Activated CD4-positive, alpha-beta T cell treated with anti-CD3 and anti-CD28 coated beads for 36 hours (primary cell): ENCODE measurements at places on chromosomes 2 and 18.

DNA sequence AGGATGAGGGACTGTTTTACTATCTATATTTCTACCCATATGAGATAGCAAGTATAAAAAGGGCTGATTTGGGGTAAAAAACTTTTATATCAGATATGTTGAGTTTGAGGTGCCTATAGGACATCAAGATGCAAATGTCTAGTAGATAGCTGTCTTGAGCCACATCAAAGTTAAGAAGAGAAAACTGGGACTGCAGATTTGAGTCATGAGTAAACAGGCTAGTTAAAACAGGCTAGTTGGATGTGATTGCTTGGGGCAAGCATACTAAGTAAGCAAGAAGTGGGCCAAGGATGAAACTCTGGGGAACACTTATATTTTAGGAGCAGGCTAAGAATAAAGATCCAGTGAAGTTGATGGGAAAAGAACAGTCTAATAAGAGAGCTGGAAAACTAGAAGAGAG, 2.8 kb upstream of the SCRN3 start:
- no peak for DNase-seq
- peaks cover 41% of the 10 kb centered on the region for H3K4me1 ChIP-seq
- peak overlapping the region; percentile 7 for H3K27ac ChIP-seq
- peaks cover 32% of the 10 kb centered on the region for H3K36me3 ChIP-seq
- no peak overlapping the region for H3K4me3 ChIP-seq
- no peaks in the 10 kb centered on the region for H3K27me3 ChIP-seq

DNA sequence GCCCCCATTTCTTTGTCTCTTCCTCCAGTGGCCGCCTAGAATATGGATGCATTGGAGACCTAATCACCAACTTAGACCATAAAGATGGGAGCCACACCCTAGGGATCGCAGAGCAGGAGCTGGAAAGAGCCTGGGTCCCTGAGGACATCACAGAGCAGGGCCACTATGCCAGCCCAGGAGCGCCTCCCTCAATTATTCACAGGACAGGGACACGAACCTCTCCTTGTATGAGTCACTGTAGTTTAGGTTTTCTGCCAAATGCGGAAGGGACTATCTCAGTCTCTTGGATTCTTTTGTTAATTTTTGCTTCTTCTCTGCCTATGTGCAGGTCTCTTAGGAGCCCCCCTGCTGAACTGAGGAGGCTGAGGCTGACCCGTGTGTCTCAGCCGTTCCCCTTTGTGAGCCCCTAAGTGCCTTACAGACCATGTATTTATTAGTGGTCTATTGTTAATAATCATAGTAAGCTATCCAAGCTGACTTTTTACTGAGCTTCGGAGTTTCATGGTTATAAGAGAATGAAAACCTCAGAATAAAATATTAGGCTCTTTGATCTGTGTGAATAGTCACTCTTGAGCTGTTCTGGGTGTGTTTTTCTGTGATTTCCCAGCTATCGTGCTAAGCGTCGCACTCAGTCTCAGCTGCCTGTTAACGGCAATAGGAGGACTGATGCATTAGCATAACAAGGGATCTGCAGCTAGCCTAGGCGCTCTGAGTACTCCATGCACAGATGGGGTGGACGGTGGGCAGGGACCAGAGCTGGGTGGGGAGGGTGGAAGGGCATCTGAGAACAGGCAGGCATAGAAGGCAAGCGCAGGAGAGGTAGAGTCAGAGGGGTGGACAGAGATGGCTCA, 12.7 kb upstream of the PTPN4 start:
- H3K4me3 ChIP-seq = no peak overlapping the region
- DNase-seq = no peak
- peaks cover 4% of the 10 kb centered on the region for H3K4me1 ChIP-seq
- H3K27me3 ChIP-seq = no peaks in the 10 kb centered on the region

- H3K36me3 ChIP-seq = no peaks in the 10 kb centered on the region
- peaks cover 4% of the 10 kb centered on the region for H3K27me3 ChIP-seq
- H3K4me1 ChIP-seq = peaks cover under 1% of the 10 kb centered on the region
- H3K27ac ChIP-seq = no peak overlapping the region
Measured at GRCh38 chr2:240836781-240837467, 16.9 kb upstream of the KIF1A start.

- no peak overlapping the region for H3K4me3 ChIP-seq
- DNase-seq = no peak
- peaks cover 29% of the 10 kb centered on the region for H3K36me3 ChIP-seq
- H3K27me3 ChIP-seq = no peaks in the 10 kb centered on the region
Measured at GRCh38 chr18:35282353-35282752, 7.7 kb downstream of the ZSCAN30 start.

GRCh38 chr18:14941256-14941655, 193.3 kb downstream of the ANKRD30B start:
- no peak overlapping the region for H3K27ac ChIP-seq
- no peak overlapping the region for H3K4me3 ChIP-seq
- no peaks in the 10 kb centered on the region for H3K36me3 ChIP-seq
- no peak for DNase-seq
- H3K27me3 ChIP-seq = no peaks in the 10 kb centered on the region

GRCh38 chr2:28620291-28620793, 124.5 kb downstream of the PLB1 start:
- DNase-seq = peak; percentile 18
- peak overlapping the region; percentile 81 for H3K27ac ChIP-seq
- H3K4me1 ChIP-seq = peaks cover 87% of the 10 kb centered on the region
- H3K36me3 ChIP-seq = peaks cover 2% of the 10 kb centered on the region
- no peak overlapping the region for H3K4me3 ChIP-seq

GRCh38 chr2:121150126-121150525, 134.9 kb downstream of the TFCP2L1 start:
- no peak overlapping the region for H3K27ac ChIP-seq
- peaks cover 2% of the 10 kb centered on the region for H3K27me3 ChIP-seq
- DNase-seq = no peak
- no peaks in the 10 kb centered on the region for H3K36me3 ChIP-seq

DNA sequence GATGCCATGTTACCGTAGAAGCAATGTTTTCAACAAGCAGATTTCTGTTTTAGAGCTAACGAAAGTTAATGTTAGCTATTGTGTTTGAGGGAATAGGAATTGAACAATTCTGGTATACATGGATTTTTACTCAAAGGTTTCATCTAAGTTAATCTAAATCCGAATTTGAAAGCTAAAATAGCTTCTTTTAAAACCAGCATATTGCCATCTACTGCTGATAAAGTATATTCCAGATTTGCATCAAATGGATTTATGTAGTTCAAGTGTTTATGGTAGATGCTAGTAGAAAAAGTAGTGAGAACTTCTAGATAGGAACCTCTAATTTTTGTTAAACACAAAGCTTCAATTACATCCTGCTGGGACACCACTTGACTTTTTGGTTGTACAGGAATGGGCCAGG, 1569.5 kb upstream of the NXPH2 start:
- H3K27ac ChIP-seq = no peak overlapping the region
- H3K36me3 ChIP-seq = no peaks in the 10 kb centered on the region
- H3K4me3 ChIP-seq = no peak overlapping the region
- DNase-seq = no peak
